ENCODE measurements at places on chromosomes 7 and 10.
A peak's percentile ranks its signal among the peaks of the same experiment; 100 is the strongest.

GRCh38 chr7:98206451-98207330 lies 4.5 kb upstream of the BHLHA15 start:
- DNase-seq = no peak

GRCh38 chr10:35639728-35640401 lies 2.2 kb downstream of the FZD8 start:
- no peak for DNase-seq

- no peak for DNase-seq
Measured at GRCh38 chr10:6665847-6666246, 85.8 kb upstream of the PRKCQ start.

DNA sequence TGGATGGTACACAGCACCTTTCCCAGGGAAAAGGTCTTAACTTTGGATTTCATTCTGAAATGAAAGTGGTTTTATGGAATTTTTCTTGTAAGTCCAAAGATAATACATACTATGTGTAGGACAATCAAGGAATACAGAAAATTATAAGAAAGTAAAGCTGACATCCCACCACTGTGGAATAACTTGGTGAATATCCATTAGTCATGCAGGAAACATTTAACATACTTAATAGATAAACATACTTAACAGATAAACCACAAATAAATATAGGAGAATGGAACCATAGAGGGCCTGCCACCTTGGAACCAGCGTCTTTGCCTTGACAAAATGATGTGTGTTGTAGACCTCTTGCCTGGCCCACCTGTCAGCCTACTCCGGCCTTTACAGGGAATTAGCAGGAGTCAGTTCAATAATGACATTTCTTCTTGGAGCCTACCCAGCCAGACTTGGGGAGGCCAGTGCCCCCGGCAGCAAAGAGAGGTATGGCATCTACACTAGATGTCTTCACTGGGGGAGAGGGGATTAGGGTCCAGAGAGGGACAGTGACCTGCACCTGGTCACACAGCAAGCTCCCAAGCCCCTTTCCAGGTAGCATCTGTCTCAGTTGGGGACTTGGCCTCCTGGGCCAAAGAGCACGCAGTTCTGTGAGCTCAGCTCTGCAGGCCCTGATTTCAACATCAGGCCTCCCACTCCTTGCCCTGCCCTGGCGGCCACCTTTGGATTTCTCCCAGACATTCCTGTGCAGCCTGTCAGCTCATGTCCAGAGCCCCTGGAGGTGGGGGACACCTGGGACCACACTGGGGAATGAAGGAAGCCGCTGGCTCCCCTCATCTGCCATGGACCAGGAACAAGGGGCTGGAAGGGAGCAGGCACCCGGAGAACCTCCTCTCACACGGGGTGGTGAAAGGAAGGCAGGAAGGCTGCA lies 112.6 kb upstream of the PPIF start:
- no peak for DNase-seq

DNA sequence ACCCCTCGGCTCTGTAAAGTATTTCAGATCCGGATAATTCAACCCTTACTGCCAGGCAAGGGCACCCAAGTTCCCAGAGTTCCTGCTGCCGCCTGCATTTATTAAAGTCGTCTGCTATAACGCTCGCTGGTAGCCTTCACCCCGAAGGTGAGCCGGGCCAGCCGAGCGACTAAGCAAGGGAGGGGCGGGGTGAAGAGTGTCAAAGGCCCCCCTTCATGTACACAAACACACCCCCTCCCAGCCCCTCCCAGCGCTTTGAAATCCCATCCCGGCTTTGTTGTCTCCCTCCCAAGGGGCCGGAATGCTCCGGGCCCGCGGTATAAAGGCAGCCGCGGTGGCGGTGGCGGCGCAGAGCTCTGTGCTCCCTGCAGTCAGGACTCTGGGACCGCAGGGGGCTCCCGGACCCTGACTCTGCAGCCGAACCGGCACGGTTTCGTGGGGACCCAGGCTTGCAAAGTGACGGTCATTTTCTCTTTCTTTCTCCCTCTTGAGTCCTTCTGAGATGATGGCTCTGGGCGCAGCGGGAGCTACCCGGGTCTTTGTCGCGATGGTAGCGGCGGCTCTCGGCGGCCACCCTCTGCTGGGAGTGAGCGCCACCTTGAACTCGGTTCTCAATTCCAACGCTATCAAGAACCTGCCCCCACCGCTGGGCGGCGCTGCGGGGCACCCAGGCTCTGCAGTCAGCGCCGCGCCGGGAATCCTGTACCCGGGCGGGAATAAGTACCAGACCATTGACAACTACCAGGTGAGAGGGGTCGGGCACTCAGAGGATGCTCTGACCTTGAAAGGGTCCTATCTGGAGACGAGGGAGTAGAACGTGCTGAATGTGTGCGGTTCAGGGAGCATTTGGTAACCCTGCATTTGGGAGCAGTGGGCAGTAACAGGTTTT lies at the start of gene DKK1:
Gene DKK1 (plus strand): TSS at position 349 of the 889 bp plus-strand sequence. CDS start 154 bp downstream, at position 503.
- no peak for DNase-seq

- no peak for DNase-seq
Measured at GRCh38 chr7:138204285-138204981, 128.2 kb downstream of the AKR1D1 start.

GRCh38 chr10:53403688-53404087 lies 631.1 kb upstream of the MBL2 start:
- no peak for DNase-seq

DNA sequence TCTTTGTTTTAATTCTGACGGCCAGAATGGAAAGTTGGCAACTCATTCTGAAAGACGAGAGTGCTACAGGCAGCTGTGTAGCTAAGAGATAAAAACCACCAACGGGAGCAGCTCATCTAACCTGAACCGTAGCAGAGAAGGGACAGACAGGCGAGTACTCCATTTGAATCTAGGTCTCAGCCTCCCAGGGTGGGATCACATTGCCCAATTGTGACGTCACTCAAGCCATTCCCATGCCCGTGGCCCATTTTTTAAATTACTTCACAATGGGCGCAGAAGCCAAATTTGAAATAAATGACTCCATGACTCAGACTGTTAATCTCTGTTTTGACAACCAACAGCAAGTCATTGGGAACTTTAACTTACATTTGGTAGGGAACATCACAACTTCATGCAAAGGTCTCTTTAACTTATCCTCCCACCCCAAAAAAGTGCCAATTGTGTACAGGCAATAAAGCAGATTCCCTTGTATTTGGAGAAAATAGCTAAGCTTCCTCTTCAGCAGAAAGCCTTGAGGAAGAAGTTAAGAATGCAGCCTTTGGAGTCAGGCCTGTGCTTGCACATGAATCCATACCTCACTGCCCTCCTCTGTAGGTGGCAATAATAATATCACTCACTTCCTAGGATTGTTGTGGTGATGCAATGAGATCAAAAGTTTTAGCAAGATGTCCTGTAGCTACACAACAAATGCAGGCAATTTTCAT lies 93.2 kb upstream of the KIF5B start:
- no peak for DNase-seq

- DNase-seq = no peak
Measured at GRCh38 chr10:128150045-128150493, 23.8 kb upstream of the MKI67 start.

DNA sequence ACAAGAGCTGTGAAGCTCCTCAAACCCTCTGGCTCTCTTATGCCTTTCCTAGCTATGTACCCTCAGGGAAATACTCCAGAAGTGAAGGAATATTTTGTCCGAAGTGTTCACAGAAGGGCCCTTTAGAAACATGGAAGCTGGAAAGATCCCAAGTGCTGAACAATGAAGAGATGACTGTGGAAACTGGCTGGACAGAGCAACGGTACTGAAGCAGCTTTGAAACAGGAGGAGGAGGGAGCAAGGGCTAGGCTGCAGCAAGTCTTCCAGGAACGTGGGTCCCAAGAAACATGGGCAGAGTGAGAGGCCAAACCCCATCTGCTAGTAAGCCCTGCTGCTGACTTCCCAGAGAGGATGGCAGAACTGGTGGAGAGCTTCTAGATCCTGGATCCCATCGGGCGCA lies 3.0 kb upstream of the PSAP start:
- no peak for DNase-seq

GRCh38 chr10:77946084-77946483 lies 19.5 kb upstream of the DLG5 start:
- DNase-seq = no peak

- no peak for DNase-seq
Measured at GRCh38 chr10:104253106-104253505, 1.6 kb upstream of the GSTO1 start.

GRCh38 chr10:97612386-97612785 lies 20.9 kb downstream of the MORN4 start:
- DNase-seq = no peak

DNA sequence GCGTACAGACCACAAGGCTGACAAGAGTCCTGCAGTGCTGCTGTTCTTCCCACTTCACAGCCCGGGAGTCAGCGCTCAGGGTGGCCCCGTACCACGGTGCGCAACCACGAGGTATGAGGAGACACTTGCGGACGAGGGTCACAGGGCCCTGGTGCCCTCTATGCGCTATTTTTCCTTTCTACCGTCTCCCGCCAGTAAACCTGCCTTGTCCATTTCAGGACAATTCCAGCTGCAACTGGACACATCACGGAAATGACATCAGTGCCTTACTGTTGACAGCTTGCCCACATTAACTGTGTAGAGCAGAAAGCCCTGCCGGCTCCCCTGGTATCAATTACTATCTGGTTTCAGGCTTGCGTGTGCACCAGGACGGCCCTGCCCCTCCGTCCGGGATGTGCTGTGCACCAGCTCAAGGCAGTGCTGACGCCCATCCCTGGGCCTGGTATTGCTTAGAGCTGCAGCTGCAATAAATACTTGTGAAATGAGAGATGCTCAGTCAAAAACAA lies 65.1 kb downstream of the ZRANB1 start:
- no peak for DNase-seq

GRCh38 chr10:118798231-118798662 lies 43.5 kb upstream of the CACUL1 start:
- DNase-seq = no peak

DNA sequence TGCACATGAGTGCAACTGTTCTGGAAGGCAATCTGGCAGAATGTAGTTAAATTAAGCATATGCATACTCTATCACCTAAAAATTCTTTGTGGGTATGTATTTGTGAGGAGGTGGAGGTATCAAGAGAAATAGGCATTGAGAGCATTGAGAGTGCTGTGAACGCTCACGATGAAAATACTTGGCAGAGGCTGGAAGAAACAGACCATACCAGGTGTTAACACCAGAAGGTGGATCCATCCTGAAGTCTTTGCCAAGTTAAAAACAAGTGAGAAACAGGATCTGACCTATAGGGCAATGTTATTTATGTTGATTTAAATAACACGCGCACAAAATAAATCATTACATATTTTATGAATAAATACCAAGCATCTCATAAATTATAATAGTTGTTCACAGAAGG lies 311.6 kb downstream of the PCLO start:
- DNase-seq = no peak

GRCh38 chr10:128263891-128264688 lies 137.9 kb upstream of the MKI67 start:
- DNase-seq = no peak

GRCh38 chr10:132754071-132754470 lies 31.9 kb downstream of the NKX6-2 start:
- DNase-seq = no peak

DNA sequence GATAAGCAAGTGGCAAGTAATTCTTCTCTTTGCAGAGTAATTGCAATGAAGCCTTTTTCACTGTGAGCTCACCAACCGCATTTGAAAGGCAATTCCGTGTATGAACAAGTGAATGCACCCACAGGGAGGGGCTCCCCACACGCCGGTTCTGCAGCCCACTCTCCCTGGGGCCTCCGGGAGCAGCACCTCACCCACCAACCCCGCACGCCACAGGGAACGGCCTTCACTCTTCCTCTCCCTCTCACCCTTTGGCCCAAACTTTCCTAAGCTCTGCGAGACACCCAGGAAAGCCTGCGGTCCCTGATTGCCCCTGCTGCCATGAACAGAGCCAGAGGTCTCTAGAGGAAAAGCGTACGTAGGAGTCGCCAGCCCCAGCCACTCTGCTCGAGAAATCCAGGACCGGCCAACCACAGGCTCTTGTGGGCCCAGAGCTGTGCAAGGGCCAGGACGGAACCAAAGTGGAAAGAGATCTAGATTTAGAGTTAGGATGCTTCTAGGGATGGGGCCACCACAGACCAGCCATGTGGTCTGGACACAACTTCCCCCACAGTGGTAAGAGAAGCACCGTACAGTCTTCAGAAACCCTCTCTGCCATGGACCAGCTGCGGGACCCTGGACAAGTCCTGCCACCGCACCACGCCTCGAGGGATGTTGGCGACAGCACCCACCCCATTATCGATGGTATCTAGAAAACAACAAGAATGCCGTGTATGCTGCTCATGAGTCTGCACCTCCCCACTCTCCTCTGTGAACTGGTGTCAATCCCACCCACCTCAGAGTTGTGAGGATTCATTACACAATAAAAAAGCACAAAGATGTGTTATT lies 3.6 kb downstream of the WDR86 start:
- no peak for DNase-seq

DNA sequence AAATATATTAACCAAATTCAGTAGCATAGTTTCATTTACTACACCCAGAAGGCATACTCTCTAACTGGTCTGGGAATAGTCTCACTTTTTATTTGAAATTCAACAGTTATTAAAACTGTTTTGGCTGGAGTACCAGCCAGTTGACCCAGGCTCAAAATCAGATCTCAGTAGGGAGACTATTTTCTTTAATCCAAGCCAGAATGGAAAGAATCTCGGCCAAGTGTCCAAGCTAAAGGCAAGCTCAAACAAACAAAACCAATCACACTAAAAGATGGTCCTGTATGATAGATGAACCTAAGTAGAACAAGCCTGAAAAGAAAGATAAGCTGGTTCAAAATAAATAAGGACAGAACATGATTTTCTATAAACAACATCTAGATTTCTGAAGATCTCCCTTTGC lies 259.6 kb upstream of the POM121L12 start:
- DNase-seq = no peak

- no peak for DNase-seq
Measured at GRCh38 chr10:62471711-62472110, 97.5 kb downstream of the ZNF365 start.

GRCh38 chr7:143882604-143883078 lies 19.3 kb downstream of the TCAF1 start:
- peak; percentile 74 for DNase-seq

DNA sequence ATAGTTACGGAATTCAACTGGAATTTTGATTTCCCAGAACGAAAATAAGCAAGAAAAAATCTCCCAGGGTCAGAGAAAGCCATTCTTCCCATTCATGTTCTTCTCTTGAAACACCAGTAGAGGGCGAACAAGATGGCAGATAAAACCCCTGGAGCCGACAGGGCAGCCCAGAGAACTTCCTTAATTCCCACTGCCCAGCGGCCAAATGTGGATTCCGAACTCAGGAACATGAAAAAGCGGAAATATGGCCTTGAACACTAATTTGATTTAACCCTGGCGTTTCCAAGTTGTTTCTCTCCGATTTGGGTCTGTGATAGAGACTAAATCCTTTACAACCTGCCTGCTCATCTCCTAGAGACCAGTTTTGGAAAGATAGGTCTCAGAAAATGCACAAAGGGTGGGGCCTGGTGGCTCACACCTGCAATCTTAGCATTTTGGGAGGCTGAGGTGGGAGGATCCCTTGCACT lies 100.7 kb upstream of the WAC start:
- peak; percentile 30 for DNase-seq

- DNase-seq = no peak
Measured at GRCh38 chr7:28558236-28558635, 145.9 kb downstream of the CREB5 start.
